Stimulated activated CD4-positive, alpha-beta T cell treated with anti-CD3 and anti-CD28 coated beads, Interleukin-1b, Interleukin-23, amount 100 ng/mL, for 1 hour (primary cell): ENCODE measurements at places on chromosomes 11 and 22.

- no peak for DNase-seq
Observed at GRCh38 chr11:45395947-45396346, 109.8 kb upstream of the SYT13 start.

GRCh38 chr11:94457118-94458029, 36.3 kb downstream of the MRE11 start:
- no peak for DNase-seq

DNA sequence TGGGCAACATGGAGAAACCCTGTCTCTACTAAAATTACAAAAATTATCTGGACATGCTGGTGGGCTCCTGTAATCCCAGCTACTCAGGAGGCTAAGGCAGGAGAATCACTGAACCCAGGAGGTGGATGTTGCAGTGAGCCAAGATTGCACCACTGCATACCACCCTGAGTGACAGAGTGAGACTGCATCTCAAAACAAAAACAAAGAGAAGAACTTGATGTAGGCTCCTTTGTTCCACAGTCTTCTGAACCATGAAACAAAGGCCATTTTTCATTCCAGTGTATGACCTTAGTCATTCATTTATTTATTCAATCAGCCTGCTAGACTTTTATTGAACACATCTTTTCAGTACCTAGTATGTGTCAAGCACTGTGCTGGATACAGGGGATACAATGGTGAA, 369.6 kb downstream of the FAT3 start:
- DNase-seq = no peak

GRCh38 chr11:84552791-84553190, 1074.4 kb downstream of the DLG2 start:
- DNase-seq = no peak

GRCh38 chr22:44884968-44885805, 124.6 kb downstream of the PHF21B start:
- DNase-seq = no peak

GRCh38 chr22:40951795-40952605, 822 bp downstream of the RBX1 start:
- DNase-seq = no peak

DNA sequence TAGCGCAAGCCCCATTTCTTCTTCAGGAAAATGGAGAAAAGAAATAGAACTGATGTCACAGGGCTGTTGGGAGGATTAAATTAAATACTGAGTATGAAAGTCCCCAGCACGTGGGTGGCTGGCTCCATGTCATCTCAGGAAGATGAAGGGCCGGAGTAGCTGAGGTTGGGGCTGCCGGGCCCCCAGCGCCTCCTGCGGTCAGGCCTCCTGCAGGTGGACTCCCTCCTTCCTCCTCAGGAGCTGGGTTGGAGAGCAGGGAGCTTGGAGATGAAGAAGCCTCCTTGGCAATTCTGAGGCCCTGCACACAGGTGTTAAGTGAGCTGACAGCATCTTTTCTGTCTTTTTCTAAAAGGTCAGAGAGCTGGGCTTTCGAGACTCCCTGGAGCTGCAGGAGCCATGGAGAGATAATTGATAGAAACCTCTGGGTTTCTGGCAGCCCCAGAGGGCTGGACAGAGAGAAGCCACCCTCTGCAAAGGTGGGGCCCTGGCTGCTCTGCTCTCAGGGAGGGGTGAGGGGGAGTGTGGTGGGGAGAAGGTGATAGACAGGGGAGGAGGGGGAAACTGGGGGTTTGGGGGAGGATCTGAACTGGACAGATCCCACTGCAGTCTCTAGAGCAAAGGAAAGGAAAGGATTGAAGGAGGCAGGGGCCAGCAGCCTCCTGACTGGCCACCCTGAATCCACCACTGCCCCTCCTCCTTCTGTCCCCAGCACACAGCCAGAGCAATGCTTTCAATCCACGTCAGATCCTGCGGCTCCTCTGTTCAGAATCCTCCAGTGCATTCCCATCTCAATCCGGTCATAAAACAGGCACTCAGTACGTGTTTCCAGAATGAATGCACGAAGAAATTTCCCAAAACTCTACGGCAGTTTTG, 210.8 kb downstream of the CEP164 start:
- DNase-seq = no peak

DNA sequence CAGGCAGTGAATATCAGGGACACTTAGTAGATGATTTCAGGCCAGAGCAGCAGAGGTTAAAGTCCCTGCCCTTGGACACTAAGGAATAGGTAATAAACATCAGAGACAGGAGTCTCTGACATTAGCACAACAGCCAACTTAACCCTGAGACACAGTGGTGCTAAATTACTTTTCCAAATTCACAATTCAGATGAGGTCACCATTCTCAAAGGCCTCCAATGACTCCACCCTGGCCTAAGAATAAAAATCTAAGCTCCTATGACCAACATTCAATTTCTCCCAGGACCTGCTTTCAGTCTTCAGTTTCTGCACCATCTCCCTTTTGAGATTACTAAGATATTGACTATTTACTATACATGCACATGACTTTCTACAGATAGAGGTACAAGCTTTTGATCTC, 42.0 kb downstream of the BLID start:
- no peak for DNase-seq

DNA sequence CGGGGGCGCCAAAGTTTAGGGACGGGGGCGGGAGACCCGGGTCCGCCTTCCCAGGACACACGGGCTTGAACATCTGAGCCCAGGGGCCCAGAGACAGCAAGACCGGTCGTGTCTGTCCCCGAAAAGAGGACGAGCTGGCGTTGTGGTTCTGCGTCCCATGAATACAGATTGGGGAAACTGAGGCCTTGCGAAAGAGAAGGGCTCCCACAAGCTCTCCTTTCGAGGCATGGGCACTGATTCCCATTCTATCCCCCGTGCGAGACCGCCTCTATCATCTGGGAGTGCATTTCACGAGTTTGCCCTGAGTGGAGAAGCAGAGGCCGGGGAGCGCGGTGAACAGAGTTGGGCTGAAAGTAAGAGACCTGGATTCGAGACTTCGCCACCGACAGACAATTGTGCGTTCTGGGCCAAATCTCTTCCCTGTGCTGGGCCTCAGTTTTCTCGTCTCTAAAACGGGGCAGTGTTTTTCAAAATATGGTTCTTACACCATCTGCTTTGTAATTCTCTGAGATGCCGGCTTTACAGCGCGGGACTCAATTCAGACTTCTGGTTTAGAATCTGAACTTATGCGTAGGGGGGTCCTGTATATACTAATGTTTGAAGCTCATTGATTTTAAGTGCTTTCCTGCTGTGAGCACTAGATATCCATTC, 471 bp downstream of the RNF185 start:
- no peak for DNase-seq

- DNase-seq = no peak
Observed at GRCh38 chr11:65551572-65552387, 6.4 kb downstream of the LTBP3 start.

DNA sequence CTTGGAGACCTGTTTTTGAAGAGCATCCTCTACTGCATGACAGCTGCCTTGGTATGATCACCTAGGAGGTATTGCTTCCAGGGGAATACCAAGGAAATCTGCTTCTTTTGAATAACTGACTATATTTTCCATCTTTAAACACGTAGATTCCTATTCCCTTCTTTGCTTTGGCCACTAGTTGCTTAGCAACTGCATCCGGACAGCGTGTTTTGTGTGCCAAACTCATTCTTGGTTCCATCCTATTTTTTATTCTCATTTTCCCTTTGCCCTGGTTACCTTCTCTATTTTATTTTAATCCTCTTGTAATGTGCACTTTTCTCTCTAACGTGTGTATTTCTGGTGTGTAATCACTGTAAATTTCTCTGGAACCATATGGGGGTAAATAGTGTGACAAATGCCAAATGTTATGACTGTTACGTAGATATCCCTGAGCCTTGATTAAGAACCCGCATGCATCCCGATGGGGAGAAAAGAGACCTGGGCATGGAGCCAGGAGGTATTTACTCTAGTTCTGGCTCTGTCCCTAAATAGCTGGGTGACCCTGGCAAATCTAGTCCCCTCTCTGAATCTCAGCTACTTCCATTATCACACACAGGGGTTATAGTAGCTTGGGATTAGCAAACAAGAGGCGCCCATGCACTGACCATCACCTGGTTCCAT, 241.7 kb downstream of the MIAT start:
- no peak for DNase-seq

- no peak for DNase-seq
Observed at GRCh38 chr11:110759972-110760381, 47.7 kb upstream of the ARHGAP20 start.

DNA sequence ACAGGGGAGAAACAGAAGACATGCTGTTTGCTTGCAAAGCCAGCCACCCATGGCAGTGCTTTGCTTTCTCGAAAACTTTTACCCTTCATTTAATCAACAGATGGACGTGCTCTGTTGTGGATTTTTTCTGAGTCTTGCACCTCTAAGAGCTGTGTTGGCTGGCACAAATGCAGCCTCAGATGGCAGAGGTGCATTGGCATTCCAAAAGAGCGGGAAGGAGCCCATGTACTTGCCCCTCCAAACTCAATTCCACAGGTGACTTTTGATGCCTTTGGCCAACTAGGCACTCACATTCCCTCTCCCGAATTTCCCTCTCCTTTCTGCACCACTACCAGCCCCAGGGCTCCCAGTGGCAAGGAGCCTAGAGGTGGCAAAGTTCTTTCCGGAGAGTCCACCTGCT, 1.2 kb downstream of the KIRREL3 start:
- DNase-seq = no peak

GRCh38 chr11:32527261-32528175, 56.1 kb upstream of the EIF3M start:
- no peak for DNase-seq

GRCh38 chr11:60864856-60865513, 2.4 kb upstream of the ZP1 start:
- DNase-seq = no peak

DNA sequence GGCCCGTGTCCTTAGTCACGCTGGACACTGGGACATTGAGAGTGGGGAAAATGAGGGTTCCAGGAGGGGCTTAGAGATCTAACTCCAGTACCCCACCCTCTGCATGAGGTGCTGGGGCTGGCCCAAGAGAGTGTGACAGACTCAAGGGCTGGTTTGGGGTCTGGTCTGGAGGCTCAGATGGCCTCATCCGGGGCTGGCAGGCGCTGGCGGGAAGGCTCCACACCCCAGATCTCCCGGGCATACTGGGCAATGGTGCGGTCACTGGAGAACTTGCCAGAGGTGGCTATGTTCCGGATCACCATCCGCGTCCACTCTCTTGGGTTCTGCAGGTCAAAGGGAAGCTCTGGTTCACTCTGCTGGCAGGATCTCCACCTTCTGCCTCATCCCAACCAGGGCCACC, 2.5 kb upstream of the RASGRP2 start:
- DNase-seq = no peak

DNA sequence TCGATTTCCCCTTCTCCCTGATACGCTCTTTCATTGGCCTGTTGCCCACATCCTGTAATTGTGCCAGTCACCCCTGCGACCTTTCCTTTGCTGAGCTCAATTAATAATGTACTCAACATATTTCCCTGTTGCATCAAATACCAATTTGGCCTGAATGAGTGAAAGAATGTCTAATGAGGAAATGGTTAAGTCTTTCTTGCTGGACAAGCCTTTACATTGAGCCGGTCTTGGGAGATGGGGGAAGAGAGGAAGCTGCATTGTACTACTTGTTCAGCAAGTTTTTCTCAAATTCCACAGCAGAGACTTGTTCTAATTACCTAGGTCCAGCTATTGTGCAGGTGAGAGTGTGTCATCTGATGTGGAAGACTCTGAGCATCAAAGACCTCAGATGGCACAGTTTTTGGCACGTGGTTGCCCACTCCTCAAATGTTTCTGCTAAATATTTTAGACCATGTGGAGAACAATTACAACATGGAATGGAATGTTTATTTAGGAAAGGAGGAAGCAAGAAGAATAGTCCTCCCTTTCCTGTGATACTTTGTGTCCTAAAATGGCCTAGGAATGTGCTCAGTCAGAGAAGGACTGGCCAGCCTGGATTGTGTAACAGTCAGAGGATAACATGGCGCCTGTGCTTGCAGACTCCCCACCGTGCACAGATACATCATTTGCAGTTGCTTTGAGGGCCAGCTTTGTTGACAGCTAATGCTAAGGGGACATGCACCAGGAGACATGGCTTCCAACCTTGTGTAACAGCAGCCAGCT, 129.5 kb upstream of the E2F8 start:
- DNase-seq = no peak

GRCh38 chr22:39873965-39874364, 19.6 kb downstream of the ENTHD1 start:
- DNase-seq = no peak

GRCh38 chr11:44977493-44977984, 26.9 kb upstream of the TP53I11 start:
- no peak for DNase-seq

GRCh38 chr22:34743110-34743751, 322.7 kb upstream of the ISX start:
- DNase-seq = no peak

DNA sequence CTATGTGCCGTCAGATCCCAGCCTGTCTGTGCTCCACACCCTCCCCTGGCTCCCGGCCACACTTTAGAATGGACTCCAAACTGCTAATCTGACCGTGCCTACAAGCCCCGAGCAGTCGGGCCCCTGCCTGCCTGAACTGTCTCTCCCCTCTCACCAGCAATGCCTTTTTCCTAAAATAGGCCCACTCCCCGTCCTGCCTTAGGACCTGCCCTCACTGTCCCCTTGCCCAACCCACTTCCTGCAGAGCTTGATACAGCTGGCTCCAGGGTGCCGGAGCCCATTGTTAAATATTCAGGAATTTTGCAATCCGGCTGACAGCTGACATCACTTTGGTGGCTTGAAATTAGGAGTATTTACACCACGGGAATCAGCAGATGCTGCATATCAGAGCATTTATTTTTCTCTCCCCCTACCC, 21.4 kb downstream of the MN1 start:
- DNase-seq = no peak

DNA sequence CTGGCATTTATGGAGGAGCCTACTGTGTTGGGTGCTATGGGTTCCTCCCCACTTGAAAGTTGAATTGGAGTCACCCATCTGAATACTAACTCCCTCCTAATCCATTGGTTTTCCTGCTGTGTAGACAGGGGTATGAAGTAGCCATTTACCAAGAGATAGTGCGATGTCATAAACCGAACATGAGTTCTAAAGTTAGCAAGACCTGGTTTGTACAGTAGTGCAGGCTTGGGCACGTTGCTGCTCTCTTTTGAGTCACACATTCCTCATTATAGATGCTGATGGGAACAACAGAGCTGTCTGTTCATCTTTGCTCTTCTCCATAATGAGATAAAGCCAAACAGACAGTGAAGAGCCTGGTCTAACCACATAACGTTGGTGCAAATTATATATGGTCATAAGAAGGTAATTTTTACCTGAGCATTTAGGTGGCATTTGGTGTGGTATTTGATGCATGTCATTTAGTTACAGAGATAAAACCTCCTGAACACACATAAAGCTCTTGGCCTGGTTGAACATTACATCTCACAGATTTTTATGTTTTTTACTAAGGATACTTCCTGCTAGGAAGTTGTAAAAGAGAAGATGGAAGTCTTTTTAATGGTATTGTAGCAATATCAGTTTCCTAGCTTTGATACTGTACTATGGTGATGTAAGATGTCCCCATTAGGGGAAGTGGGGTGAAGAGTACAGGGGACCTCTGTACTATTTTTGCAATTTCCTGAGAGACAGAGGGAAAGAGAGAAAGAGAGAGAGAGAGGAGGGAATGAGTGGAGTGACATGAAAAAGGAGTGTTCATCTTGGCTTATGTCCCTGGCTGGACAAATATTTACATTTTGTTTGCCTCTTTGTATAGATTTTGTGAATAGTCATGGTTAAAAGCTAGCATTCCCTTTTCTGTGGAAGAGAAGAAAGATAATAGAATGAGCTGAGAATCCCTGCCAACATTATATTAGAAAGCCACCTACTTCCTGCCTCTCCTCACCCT, 27.9 kb downstream of the GRAP2 start:
- no peak for DNase-seq

GRCh38 chr11:128522943-128523518, 64.3 kb downstream of the ETS1 start:
- no peak for DNase-seq
